Globus pallidus (tissue), 1 donor: ENCODE measurements at places on chromosomes 5 and 9.
A peak's percentile ranks its signal among the peaks of the same experiment; 100 is the strongest.

GRCh38 chr9:23826120-23826629 is at the start of gene ELAVL2:
ELAVL2 (minus strand) TSS chr9:23826240; CDS start chr9:23762234, 64,006 bp downstream.
- DNase-seq: peak; percentile 88

GRCh38 chr9:74379718-74380117 is 117.4 kb upstream of the RORB start:
- DNase-seq: peak; percentile 1

DNA sequence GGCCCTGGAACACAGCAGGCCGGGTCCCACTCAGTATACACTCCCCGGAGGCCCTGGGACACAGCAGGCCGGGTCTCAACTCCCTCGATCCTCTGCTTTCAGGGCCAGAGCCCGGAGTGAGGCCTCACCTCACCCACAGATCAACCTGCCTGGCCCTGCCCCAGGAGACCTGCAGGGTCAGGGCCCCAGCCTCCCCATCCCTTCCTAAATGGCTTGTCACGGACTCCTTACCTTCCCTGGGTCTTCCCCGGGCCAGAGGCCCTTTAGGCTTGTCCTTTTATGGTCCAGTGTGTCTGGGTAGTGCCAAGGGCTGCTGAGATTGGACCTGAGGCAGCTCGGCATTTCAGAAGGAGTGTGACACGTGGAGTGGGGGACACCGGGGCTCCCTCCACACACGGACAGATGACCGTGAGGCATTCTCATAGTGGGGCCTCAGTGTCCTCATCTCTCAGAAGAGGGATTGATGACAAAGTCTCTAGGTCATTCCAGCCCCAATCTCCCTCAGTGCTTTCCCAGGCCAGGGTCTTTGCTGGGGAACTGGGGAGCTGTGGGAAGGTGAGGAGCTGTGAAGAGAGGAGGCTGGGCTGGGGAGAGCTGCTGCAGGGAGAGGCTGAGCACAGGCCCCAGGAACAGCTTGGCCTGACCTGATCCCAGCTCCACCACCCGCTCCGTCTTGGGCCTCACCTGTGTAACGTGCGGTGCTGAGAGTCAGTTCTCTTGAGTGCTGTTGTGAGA is 18.0 kb upstream of the PLEKHG4B start:
- no peak for DNase-seq

DNA sequence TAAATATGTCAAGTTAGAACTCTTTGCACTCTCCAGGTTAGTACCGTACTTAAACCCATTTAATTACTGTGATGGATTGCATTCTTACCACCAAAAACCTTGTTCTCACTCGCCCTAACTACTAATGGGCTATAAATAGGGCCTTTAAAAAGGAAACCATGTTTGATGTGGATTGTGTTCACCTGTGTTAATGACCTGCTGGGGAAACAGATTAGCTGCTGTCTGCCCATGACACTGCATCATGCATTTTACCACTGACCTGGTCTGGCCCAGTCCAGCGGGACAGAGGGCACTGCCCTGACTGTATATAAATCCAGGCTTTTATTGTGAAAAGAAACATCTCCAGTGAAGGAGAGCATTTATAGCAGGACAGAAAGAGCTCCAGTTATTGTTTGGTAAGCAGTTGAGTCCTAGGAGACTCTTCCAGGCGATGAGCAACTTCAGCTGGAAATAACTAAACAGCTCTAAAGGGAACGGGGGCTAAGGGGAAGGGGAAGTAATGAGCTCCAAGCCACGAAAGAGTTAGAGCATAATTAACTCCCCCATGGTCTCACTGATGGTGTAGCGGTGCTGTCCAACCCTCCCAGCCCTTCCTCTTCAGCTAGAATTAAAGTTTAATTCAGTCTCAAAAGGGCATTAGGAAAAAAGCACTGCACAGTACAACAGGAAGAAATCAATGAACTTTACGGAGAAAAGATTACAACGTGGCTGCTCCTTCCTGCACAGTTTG is 303.1 kb downstream of the ENC1 start:
- DNase-seq: no peak

- DNase-seq: no peak
Measured at GRCh38 chr5:149518620-149519019, 32.6 kb downstream of the CSNK1A1 start.

- DNase-seq: no peak
Measured at GRCh38 chr5:157306081-157306480, 40.2 kb downstream of the CYFIP2 start.

GRCh38 chr5:138955013-138955660 is 80.0 kb upstream of the LRRTM2 start:
- peak; percentile 72 for DNase-seq

DNA sequence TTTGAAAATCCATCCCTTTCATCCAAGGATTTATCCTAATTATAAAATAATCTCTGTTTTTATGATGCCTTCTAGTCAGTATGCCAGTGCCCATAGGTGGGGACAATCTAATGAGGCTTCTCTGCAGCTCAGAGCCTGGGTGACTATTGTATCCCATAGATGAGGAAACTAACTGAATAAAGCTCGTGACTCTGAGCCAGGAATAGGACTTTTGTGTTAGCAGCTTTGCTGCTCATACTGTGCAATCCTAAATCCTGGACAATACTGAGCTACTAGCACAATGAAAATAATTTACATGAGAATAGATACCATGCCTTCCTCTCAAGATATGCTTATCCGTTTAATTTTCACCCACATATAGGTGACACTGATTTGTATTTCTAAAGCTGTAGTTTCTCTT is 443.0 kb downstream of the PLK2 start:
- no peak for DNase-seq

DNA sequence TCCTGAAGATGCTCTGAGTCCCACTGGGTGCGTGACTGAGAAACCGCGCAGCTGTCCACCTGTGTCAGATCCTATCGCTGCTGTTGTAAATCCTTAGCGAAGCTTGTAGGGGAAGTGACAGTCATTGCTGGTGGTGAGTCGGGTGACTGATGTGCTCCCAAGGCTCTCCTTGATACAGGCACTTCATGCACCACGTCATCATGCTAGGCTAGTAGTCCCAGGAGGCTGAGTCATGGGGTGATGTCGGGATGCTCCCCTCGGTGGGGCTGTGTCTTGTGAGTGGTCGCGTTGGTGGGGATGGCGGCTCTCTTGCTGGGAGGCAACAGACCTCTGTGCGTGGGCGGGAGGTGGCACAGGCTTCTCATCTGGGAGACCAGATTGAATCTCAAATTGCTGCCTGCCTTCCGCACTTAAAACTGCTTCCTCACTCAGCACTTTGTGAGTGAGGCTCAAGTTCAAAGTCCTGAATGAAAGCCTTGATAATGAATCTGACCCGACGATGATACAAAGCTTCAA is 84.7 kb downstream of the CSNK1A1 start:
- no peak for DNase-seq

GRCh38 chr9:31536471-31536870 is 848.0 kb upstream of the ACO1 start:
- DNase-seq: no peak
